ENCODE measurements at places on chromosomes 7 and 10.

GRCh38 chr10:127840884-127841283 lies 51.9 kb downstream of the CLRN3 start:
- DNase-seq: no peak

DNA sequence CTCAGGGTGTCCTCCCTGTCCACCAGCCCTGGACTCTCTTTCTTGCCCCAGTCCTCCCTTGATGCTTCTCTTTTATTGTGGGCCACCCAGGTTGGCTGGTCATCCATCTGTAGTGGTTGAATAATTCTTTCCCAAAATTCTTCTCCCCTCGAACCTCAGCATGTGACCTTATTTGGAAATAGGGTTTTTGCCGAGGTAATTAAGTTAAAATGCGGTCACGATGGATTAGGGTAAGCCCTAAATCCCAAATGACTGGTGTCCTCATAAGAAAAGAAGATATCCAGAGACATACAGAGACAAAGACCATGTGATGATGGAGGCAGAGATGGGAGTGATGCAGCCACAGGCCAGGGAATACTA lies 74.3 kb downstream of the GFRA1 start:
- DNase-seq: no peak

DNA sequence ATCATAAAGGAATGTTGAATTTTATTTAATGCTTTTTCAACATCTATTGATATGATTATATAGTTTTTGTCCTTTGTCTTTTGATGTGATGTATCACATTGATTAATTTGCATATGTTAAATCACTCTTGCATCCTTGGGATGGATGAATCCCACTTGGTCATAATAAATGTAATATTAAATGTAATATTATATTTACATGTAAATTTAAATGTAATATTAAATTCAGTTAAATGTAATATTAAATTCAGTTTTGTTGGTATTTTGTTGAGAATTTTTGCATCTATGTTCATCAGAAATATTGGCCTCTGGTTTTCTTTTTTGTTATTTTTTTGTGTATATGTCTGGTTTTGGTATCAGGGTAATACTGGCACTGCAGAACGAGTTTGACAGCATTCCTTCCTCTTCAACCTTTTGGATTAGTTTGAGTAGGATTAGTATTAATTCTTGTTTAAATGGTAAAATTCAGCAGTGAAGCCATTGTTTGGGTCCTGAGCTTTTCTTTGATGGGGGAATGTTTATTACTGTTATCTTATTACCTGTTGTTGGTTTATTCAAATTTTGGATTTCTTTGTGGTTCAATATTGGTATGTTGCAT lies 37.8 kb downstream of the ABCA13 start:
- no peak for DNase-seq

GRCh38 chr10:3009341-3009740 lies 58.0 kb upstream of the PFKP start:
- DNase-seq: no peak

DNA sequence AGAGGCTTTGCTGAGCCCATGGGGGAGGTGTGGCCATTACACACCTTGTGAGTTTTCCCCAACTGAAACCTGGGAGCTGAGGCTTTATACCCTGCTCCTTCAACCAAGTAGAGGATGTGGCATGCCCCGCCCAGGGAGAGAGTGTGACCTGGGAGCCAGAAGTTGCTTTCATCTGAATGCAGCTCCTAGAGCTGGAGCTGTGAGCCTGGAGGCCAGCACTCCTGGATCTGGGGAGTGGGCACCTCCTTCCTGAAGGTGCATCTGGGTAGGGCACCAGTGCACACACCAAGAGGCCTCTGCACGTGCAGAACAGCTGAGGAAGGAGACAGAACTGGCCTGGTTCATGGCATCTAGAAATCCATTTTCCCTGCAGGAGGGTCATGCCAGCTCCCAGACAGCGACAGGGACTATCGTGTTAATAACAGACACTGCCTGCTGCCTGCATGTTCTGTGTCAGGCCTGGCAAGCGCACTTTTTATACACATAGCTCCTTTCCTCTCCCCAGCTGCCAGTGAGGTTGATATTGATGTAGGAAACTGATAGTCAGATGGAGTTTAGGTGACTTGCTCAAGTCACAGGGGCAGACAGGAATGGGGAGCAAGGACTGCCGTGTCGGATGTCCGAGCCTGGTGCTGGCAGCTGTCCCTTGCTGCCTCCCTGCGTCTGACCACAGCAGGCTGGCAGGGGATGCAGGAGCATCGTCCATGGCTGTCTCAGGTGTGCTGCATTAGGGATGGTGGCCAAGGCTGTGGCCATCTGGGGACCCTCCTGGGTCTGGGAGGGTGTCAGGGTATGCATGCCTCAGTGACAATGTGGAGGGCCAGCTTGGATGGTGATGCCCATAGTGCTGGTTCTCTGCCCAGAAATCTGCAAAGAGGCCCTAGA lies 189.9 kb upstream of the CXCL12 start:
- DNase-seq: no peak

DNA sequence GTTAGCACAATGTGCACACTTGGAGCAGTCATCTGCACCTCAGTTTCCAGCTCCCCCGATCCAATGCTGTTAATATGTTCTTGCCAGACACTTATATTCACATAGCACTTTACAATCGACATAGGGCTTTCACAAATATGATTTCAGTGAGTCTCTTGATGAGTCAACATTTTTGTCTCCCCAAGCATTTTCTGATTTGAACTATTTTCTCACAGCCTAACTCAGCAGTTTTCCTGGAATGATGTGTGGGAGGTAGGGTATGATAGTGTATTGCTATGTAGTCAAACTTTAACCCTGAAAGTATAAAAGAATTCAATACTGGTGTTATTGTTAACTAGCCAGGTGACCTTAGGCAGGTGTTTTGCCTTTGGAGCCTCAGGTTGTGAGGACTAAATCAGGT lies 82.5 kb upstream of the LRGUK start:
- no peak for DNase-seq

DNA sequence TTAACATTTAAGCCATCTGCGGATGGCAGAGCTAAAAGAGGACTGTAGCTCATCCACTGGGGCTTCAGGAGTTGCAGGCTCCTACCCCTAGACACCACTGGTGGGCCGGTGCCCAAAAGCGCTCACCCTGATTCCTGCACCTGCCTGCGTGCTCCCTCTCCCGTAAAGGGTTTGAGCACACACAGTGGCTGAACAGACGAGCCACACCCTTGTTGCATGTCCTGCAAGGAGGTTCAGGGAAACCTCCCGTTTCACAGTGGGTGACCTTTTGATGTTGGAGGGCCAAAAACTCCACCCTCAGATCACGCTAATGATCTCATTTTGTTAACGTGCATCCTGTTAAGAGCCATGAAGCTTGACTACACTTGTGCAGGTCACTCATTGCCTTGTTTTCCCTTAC lies 37.9 kb downstream of the SYPL1 start:
- DNase-seq: no peak

DNA sequence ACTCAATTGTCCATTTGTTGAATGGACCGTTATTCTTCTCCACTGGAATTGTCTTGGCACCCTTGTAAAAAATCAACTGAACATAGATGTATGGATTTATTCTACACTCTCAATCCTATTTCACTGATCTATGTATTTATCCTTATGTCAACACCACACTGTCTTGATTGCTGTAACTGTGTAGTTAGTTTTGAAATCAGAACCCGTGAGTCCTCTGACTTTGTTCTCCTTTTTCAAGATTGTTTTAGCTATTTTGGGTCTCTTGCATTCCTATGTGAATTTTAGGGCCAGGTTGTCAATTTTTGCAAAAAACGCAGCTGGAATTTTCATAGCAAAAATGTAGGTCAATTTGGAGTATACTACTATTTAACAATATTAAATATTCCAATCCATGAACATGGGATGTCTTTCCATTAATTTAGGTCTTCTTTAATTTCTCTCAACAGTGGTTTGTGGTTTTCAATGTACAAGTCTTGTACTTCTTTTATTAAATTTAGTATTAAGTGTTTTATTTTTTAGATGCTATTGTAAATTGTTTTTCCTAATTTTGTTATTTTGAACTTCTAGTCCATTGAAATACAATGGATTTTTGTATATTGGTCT lies 10.0 kb downstream of the CAMK2B start:
- DNase-seq: no peak

DNA sequence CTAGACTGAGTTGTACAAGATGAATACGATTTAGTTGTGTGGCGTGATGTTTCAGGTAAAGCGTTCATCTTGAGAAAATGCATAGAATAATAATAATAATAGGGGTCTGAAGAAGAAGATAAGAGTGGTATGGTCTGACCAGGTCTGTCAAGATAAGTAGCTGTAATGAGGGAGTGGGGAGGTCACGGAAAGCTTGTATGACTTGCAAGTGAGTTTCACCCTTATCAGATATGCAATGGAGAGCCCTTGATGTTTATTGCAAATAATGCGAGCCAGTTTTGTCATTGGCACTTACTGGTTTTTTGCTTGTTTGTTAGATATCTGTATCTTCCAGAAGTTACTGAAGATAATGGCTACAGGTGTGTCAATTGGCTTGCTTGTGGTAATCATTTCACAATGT lies 611.5 kb downstream of the CNTNAP2 start:
- DNase-seq: no peak

- DNase-seq: no peak
Measured at GRCh38 chr10:43128958-43129706, 9.1 kb upstream of the CSGALNACT2 start.

DNA sequence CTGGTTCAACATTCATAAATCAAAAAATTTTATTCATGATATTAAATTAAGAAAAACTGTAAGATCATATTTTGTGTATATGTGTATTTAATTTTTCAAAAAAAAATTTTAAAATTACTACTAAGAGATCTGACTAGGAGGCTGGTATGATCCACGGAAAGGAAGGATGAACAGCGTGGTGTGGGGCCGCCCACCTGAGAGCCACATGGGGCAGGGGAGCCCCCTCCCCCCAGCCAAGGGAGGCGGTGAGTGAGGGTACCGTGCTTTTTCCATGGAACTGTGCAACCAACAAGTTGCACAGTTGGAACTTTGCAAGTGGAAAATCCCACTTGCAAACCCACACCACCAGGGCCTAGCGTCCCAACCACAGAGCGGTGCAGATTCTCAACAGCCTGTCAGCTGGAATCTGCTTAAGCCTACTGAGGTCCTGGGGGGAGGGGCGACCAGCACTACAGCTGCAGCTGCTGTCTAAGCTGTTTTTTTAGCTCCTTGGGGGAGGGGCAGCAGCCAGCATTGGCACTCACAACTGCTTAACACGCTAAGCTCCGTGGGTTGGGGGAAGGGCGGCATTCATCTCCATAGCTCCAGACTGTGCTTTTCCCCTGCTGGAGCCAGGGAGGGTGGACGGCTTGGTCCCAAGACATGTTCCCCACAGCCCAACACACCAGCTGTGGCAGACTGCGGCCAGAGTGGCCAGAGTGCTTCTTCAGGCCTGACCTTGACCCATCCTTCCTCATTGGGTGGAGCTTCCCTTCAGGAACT lies 94.2 kb upstream of the IGFBP3 start:
- no peak for DNase-seq

- no peak for DNase-seq
Measured at GRCh38 chr7:86814661-86815379, 171.1 kb downstream of the GRM3 start.

GRCh38 chr7:30188811-30189210 lies 54.0 kb downstream of the MTURN start:
- DNase-seq: no peak

GRCh38 chr10:113897693-113898618 lies 43.5 kb downstream of the NHLRC2 start:
- DNase-seq: no peak

DNA sequence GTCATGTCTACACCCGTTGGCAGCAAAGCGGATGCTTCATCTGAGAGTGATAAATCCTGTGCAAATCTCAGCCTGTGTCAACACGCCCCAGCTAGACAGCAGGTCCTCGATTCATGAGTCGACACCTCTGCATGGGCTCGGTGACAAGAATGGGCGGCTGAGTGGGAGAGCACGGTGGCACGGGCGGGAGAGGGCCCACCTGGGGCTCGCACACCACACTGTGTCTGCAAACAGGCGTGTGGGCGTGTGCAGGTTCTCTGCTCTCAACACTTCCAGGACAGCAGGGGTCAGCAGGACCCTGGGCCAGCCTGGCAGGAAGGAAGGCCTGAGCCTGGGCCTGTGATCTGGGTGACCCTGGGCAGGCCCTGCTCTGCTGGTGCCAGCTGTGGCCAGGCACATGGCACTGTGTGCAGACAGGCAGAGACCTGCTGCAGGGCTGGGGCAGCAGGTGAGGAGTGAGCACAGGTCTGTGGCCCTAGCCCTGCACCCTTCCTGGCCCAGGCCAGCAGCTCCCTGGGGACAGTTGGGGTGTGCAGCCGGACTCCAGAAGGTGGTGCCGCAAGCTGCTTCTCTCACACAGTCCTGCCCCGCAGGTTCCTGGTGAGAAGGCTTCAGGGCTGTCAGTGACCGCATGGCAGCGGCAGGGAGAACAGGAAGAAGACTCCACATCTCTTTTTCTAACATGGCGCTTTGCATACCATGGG lies 216.4 kb downstream of the ELFN1 start:
- DNase-seq: no peak

DNA sequence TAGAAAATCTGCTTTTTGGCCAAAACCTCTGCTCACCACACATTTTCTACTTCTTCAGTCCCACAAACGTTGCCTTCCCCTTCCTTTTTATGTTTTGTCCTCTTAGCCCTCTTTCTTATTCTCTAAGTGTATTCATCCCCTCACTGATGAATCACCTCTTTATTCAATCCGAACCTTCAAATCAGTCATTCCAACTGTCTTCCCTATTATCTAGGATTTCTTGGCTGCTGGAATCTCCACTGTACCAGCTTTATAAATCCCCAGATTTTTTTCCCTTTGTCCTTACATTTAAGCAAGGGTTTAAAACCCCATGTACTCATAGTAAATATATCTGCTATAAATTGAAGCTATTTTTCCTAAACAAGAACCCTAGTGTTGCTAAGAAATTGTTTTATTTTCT lies 176.9 kb downstream of the SEMA3A start:
- no peak for DNase-seq

- no peak for DNase-seq
Measured at GRCh38 chr7:44098092-44099068, 5.8 kb upstream of the AEBP1 start.

DNA sequence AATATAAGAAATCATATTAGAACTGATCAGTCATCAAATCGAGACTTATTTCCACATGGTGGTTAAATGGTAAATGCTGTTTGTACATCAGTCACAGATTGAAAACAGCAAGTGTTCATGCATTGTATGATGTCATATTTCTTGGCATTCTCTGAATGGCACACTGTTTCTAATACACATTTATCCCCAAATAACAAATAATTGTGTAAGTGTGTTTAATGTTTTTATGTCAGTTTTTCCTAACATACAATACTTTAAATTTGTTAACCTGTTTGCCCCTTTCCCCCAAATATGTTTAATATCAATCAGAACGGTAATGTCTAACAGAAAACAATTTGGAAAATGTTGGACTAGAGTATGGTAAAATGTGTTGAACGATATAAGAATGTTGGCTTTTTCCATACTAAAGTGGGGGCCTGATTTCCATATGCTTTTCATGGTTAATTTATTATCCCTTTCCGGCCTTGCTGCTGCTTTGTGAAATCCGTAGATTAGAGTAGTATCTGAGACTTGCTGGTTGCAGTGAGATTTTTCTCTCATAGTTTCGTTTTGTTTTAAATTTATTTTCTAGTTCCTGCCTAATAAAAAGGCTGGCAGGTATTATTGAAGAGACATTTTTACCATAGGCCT lies 23.7 kb downstream of the RAB18 start:
- DNase-seq: no peak

- DNase-seq: no peak
Measured at GRCh38 chr10:119602241-119603095, 5.7 kb upstream of the TIAL1 start.

GRCh38 chr10:9268176-9268575 lies 1213.7 kb downstream of the GATA3 start:
- no peak for DNase-seq

All from right renal pelvis (tissue), 4 donors.